Activated CD4-positive, alpha-beta memory T cell treated with anti-CD3 and anti-CD28 coated beads for 36 hours (primary cell): ENCODE measurements at places on chromosomes 1 and 21. TPM values are rescaled to one million over a fixed set of nuclear protein-coding genes. Genes with fewer than 3 reads are reported as not detected.

Gene DNAJC28
- 0.67 TPM for total RNA-seq

Gene UMODL1
- total RNA-seq = not detected

Gene RORC
- 9.9 TPM for total RNA-seq

Gene ESPN
- total RNA-seq = 1.5 TPM

Gene DNASE2B
- not detected for total RNA-seq

Gene FCN3
- not detected for total RNA-seq

Gene RIPK4
- total RNA-seq = 0.24 TPM

Gene GJA4
- not detected for total RNA-seq

Gene PADI1
- total RNA-seq = not detected

Gene FAM163A
- total RNA-seq = not detected

Gene PRKAA2
- total RNA-seq = not detected
